ENCODE measurements at places on chromosomes 5 and 9.

DNA sequence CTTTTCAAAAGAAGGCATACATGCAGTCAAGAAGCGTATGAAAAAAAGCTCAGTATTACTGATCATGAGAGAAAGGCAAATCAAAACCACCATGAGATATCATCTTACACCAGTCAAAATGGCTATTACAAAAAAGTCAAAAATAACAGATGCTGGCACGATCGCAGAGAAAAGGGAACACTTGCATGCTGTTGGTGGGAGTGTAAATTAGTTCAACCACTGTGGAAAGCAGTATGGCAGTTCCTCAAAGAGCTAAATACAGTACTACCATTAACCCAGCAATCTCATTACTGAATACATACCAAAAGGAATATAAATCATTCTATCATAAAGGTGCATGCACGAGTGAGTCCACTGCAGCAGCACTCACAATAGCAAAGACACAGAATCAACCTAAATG is 24.5 kb downstream of the RETREG1 start:
- DNase-seq: no peak

GRCh38 chr5:54477941-54478478 is 22.5 kb downstream of the HSPB3 start:
- no peak for DNase-seq

DNA sequence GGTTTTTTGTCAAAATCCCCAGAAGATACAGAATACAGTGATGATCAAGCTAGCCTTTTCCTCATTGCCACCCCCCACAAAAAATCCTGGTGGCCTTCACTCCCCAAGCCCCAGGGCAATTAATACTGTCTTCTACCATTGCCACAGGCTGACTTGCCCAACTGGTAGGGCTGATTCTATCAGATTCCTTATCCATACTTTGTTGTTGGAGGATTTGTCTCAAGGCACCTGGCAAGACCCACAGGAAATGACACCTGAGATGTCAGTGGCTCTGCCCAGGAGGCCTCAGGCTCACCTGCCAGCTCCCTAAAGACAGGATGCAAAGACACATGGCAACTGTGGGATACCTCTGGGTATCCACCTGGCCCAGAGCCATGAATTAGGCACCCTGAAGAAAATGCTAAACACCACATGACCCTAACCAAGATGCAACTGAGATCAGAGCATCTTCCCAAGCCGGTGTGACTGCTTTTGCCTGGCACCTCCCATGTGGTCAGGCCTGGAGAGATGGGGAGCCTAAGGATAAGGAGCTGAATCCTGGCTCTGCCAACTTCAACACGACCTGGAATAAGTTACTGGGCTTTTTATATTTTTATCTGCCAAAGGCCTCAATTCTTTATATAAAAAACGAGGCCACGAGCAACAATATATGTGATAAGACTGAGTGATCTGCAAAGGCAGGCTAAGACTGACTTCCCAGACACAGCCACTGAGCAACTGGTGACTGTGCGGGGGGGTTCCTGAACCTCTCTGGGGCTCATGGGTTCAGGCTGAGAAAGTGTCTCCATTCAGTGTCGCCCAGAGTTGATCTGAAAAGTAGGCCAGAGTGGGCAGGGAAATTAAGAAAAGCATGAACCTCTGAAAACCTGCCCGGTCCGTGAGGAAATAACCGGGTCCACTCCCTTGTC is 944 bp downstream of the ATOX1 start:
- no peak for DNase-seq

DNA sequence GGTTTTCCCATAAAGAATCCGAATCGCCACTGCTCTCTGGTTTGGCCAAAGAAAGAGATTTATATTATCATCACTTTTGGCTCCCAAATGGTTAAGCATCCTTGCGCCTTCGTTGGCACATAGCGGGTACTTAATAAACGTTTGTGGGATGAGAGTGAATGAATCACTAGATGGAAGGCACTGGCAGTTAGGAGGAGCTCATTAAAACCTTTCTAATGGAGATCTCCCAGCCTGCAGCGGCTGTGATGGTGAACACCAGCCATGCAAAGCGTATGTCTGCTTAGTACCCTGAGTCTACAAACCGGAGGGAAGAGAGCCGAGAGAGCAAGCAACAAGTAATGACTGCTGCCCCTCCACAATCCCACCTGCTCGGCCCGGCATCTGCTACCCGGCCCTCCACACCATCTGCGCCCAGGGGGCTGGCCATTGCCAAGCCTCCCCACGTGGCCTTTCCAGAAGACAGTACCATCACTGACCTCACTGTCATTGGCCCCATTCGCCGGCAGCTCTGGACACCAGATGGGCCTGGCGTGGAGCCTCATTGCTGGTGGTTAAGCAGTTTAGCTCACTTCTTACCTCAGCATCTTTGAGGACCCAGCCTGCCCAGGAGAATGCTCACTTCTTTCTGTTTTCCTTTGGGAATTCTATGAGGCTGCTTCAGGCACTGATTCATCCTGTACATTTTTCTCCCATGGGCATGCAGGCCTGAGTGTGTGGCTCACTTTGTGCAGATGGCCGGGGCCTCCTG is 39.3 kb upstream of the ANKRD33B start:
- no peak for DNase-seq

DNA sequence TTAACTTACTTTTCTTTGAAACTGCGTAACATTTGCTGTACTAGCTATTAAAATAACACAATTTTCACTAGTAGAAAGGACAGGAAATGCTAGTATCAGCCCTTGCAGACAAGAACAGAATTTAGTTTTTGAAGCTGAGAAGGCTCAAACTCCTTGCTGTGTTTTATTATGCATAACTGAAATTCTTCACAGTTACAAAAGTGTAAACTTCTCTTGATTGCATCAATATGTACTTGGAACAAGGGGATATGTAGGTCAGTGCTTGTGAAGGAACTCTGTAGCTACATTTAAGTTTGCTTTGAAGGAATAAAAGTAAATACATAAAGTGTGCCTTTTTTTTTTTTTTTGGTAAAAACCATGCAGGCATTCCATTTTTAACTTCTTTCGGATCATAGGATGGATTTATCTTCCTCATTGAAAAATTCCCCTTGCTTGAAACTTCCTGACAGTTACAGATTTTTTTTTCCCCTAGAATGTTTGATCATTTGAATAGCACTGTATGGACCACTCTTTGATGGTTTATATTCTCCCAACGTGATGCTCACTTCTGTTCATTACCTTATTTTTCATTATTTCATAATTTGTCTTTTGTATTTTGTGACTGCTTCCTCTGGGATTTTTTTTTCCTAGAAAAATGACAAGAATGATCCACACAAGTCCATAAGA is 94.9 kb upstream of the DAB2 start:
- no peak for DNase-seq

DNA sequence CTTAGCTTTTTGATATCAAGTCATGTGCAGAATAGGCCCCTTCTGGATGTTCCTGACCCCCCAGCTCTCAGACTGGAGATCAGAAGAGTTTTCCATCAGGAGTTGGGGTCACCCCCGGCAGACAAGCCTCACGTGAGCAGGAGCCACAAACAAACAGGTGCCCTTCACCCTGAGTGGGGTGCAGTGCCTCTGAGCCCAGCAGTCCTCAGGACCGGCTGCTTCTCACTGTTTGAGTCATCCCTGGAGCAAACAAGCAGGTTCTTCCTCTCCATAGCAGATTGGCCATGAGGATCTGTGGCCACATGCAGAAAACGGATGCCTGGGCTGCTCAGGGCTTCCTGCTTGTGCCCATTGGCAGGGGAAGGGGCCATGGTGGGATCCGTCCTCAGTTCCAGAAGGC is 47.0 kb downstream of the LRSAM1 start:
- DNase-seq: no peak

- DNase-seq: no peak
Observed at GRCh38 chr9:114224247-114224610, 68.9 kb downstream of the COL27A1 start.

GRCh38 chr5:176175101-176175852 is 62.9 kb upstream of the SIMC1 start:
- no peak for DNase-seq

DNA sequence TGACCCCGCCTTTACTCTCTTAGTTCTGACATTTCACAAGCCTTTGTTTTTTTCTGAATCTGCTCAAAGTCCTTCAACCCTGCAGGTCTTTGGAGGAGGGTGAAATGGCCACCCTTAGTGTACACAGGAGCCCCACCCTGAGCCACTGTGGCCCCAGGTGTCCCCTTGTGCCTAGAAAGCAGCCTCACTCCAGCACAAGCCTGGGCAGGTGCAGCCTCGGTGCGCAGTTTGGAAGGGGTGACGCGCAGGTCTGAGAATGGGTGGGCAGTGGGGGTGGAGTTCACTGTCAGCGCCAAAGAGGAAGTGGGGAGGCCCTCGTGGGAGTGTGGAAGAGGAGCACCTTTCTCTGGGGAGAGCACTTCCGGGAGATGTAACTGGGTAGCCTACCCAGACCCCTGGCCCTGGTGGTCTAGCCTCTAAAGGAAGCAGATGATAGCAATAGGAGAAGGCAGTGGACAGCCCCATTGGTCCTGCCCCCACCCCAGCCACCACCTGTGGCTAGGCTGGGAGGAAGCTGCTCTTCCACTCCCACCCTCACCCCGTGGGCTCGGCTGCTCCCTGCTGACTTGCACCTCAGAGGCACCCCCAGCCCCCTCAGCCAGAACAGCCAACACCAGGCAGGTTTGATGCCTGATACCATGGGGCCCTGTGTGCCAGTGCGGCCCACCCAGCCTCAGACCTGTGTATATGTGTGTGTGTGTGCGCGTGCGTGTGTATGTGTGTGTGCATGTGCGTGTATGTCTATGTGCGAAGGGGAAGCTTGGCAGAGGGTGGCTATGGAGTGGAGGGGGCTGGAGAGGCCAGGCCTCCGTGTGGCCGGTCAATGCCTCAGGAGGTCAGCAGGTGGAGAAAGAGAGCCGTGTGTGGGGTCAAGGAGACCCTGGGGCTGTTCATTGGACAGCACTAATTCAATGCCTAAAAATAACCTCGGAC is 16.8 kb upstream of the DAB2IP start:
- DNase-seq: no peak

DNA sequence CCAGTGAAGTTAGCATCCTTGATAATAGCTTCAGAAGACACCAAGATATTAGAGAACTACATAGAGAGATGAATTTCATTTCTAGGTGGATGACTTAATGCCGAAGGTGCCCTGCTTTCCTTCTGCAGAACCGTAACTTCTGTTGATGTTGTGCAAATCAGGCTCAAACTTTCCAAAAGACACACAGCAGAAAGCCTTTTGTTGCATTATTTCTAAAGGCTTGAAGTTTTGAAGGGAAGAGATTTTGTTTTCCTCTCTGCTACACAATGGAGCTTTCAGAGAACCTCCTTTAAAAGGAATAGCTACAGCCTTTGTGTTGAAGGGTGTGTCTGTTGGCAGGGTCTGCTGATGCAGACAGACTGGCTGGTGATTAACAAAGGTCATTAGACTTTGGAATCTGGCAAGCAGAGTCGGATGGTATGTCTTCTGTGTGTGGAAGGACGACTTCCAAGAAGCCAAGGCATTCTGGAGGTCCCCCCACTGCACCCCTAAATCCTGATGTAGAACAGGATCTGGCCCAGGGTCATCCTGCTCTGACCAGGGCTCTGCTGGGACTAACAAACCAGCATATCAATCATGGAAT is 57.8 kb downstream of the ZNF462 start:
- DNase-seq: no peak

- DNase-seq: no peak
Observed at GRCh38 chr5:116651653-116652052, 77.0 kb upstream of the SEMA6A start.

- DNase-seq: no peak
Observed at GRCh38 chr9:119544492-119544891, 175.3 kb upstream of the BRINP1 start.

DNA sequence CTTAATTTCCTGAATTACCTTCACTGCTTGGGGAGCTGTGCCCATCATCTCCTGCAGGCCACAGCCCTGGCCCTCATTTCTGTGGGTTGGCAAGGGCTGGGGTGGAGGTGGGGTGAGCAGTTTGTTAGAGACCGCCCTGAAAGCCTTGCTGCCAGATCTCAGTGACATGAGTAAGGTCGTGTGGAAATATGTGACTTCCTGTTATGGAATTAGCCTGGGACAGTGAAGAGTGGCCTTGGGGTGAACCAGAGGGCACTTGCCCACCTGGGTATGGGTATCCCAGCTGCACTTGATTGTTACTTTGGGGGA is 2.5 kb upstream of the HNRNPAB start:
- DNase-seq: no peak

DNA sequence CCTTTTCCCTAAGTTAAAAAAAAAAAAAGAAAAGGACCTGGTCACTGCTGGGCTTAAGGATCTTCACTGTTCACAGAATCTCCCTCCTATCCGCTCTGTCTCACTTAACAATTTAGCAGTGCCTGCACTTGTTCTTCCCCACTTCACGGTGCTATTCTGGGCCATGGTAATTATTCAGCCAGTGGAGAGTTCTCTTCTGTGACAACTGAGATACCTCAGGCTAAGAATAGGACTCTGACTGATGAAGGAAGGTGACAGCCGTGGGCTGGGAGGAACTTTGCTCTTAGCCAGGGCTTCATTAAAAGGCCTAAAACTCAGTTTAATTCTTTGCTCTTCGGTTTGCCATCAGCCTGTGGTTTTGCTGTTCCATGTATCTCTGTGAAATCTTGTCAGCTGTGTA is 51.9 kb upstream of the ENTREP1 start:
- no peak for DNase-seq

GRCh38 chr9:16918920-16919319 is 48.5 kb upstream of the BNC2 start:
- DNase-seq: no peak

- no peak for DNase-seq
Observed at GRCh38 chr5:142405814-142406395, 81.1 kb upstream of the SPRY4 start.

GRCh38 chr5:51986733-51987132 is 603.5 kb downstream of the ISL1 start:
- DNase-seq: no peak

GRCh38 chr5:172213126-172213525 is 19.2 kb downstream of the EFCAB9 start:
- DNase-seq: no peak

DNA sequence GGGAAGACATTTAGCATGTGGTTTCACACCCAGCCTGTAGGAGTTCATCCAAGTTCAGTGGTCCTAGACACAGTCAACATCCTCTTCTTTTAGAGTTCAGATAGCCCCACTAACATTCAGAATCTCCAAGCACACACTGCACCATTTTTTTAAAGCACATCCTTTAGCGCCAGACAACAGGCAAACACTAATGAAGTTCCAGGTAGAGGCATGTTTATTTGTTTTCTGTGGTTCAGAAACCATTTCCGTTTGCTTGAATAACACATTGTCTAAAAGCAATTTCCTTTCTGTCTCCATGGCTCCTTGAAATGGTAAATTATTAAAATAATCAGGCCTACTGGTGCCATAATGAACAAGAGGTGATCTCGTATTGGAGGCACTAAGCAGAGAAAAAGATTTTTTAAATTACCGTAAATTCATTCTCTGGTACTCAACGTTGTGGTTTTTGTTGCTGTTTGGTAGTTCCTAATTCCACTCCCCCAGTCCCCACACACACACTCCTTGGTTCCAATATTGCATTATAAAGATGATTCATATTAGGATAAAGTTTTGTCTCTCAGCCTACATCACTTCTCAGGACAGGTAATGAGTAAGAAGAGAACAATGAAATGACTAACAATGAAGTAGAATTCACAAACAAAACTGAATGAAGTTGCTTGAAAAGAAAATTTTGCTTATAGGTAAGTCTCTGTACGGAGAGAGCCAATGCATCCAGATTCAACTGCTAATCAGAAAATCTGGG is 153.1 kb downstream of the PCSK1 start:
- no peak for DNase-seq

All from activated T-helper 2 cell treated with anti-CD3 and anti-CD28 coated beads, Interferon-gamma antibody, Interleukin-2, Interleukin-4, amounts not matched to agents 10 μg/mL and 5 μg/mL and 100 μg/mL, durations not matched to agents 14 hours and 24 hours and 36 hours (primary cell).